ENCODE measurements at places on chromosomes 5 and 9.

DNA sequence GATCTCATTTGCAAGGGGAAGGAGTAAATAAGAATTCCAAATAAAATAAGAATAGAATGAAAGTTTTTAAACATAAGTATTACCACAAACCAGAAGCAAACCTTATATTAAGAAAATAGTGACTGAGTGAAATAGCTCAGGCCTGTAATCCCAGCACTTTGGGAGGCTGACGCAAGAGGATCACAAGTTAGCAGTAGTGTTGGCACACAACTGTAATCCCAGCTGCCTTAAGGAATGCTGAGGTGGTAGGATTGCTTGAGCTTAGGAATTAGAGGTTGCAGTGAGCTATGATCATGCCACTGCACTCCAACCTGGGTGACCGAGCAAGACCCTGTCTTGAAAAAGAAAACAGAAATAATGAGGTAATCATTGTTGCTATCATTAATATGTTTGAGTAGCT lies 47.0 kb downstream of the APC start:
- no peak for DNase-seq

DNA sequence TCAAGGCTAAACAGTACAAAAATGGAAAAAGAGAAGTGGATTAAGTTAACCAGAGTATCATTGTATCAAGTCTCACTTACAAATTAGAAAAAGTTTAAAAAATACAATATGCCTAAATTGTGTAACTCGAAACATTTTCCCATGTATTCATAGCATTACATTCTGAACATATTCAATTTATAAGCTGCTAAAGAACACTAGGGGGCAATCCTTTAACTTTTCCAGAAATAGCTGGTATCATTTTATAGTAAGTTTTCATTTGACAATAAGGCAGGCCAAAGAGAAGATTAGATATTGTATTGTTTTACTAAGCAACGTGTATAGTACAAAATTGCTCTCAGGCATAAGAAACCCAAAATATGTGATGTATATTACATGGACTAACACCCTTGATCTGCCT lies 234.6 kb downstream of the ADGRV1 start:
- DNase-seq, result no peak

DNA sequence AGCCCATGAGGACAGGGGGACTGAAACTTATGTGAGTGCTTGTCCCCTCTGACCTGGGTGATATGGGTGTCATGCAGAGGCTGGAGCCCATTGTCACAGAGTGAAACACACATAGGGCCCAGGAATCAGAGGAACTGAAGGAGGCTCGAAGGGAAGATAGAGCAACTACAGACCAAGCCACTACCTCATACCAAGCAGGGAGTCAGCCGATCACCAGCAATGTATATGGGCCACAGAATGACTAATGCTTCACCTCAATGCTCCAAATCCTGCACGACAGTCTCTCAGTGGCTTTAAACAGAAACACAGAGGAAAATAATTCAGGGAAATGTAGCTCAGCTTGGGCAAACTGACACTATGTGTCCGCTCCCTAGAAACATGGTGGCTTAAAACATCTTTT lies 8.9 kb upstream of the FBXW11 start:
- no peak for DNase-seq

GRCh38 chr5:50667023-50667652 lies 701 bp downstream of the PARP8 start:
- no peak for DNase-seq

DNA sequence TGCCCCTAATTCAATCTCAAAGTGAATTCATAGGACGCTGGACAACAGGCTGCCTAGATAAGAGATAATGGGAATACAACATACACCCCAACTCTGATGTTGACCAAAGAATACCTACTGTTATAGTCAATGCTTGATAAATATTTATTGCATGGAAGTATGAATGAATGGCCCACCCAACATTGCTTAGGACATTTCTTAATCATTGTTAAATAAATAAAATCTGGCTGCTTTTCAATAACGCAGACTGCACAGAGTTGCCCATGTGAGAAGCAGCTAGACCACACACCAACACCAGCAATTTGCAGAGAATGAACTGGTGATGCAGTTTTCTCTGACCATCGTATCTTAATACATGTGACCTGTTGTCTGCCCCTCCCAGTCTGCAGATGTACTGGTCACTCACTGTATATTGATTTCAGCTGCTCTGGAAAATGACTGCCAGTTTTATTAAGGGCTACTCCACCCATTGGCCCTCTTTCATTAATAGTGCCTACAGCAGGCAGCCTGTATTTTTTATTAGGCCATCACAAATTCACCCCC lies 236.2 kb upstream of the WWC1 start:
- DNase-seq, result no peak

DNA sequence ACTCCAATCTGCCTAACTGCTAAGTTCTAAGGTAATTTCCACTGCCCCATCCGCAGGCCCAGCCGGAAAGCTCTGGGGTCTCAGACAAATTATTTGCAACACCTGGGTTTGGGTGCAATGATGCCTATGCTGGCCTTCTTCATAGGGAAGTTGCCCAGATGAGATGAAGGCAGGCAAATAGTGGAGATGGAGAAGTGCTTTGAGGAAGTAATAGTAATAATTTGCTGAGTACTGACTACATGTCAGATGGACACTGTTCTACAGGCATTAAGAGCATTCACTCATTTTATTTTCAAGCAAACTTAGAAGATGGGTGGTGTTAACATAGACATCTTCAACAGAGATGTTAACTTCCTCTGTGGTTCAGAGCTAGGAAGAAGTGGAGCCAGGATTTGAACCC lies 3.8 kb downstream of the PCDH12 start:
- no peak for DNase-seq

- no peak for DNase-seq
Measured at GRCh38 chr5:128074171-128074570, 9.4 kb upstream of the SLC12A2 start.

DNA sequence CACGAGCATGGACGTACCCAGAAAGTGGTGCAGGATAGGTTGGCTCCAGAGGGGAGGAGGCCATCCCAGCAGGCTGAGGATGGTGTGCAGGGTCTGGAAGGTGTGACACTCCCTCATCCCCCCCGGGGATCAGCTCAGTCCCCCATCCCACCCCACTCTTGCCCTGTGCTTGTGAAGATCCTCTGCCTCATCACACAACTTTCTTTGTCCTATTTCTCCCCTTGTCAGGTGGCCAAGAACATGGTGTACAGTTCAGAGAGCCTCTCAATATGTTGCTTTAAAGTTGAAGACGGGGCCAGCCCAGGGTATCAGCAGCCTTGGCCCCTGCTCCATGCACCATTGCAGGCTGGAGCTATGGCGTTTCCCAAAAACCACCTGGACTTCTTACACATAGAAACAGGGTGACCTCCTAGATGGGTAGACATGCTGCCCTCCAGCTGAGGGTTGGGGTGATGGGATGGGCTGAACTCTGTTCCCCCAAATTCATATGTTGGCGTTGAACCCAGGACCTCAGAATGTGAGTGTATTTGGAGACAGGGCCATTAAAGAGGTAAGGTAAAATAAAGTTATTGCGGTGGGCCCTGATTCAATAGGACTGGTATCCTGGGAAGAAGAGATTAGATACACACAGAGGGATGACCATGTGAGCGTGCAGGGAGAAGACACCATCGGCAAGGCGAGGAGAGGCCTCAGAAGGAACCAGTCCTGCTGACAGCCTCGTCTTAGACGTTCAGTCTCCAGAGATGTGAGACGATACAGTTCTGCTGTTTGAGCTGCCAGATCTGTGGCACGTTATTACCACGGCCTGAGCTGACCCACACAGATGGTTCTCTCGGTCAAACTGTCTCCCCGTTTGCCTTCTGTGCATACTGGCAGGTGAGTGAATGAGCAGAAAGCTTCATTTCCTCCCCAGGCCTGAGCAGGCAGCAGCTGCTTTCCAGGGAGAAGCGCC lies 272.5 kb downstream of the GADD45G start:
- no peak for DNase-seq

DNA sequence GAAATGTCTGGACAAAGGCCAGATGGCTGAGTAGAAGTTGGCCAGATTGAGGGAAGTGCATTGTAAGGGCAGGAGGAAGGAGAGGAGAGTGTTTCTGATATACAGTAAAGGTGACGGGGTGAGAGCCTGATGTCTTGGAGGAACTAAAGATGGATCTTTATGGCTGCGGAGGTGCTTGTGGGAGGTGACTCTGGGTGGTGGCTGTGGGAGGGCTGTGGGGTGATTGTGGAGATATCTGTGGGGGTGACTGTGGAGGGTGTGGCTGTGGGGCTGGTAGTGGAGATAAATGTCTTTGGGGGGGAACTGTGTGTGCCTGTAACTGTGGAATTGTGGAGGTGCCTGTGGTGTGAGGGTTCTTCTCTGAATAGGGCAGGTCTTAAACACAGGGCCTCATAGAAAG lies 121.4 kb downstream of the CMYA5 start:
- DNase-seq, result no peak

- DNase-seq, result no peak
Measured at GRCh38 chr5:120358949-120359348, 105.2 kb upstream of the PRR16 start.

- DNase-seq, result peak; percentile 21
Measured at GRCh38 chr9:133684121-133684935, 48.2 kb downstream of the DBH start.

DNA sequence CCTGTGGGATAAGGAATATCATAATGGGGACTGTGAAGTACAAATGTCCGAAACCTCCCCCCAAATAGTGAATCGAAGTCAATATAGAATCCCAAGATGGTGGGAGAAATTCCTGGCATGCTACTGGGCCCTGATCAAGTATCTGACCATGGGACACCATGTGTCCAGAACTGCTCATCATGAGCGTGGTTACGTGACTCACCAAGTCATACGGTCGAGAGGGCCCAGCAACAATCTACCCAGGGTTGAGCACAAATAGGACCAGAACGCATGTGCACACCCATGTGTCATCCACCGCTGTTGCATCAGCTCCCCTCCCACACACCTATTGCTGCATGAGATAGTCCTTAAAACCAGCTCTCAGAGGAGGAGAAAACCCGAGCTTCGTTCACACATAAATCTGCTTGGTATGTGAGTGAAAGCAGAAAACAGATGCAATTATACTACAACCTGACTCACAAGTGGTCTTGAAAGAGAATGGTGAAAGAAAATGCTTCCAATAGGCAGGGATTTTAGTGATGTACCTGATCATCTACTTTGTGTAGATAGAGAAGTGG lies 353.2 kb downstream of the CWC27 start:
- DNase-seq, result no peak

DNA sequence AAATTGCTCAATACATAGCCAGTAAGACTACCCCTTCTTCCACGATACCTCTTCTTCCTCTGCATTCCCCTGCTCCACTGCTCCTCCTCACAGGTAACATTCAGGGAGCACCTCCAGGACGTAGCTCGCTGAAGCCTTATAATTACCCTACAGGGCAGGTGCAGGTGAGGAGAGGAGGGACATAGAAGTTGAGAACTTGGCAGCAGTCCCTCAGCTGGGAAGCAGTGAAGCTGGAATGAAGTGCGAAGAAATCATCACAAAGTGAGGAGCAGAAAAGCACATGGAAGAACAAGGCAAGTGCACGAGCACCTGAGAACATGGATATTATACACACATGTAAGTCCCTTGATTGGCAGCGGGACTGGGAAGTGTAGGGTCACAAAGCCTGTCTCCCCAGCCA lies 118.2 kb downstream of the HSD17B3 start:
- no peak for DNase-seq

GRCh38 chr5:74130155-74130897 lies 504.3 kb downstream of the ARHGEF28 start:
- DNase-seq, result no peak

DNA sequence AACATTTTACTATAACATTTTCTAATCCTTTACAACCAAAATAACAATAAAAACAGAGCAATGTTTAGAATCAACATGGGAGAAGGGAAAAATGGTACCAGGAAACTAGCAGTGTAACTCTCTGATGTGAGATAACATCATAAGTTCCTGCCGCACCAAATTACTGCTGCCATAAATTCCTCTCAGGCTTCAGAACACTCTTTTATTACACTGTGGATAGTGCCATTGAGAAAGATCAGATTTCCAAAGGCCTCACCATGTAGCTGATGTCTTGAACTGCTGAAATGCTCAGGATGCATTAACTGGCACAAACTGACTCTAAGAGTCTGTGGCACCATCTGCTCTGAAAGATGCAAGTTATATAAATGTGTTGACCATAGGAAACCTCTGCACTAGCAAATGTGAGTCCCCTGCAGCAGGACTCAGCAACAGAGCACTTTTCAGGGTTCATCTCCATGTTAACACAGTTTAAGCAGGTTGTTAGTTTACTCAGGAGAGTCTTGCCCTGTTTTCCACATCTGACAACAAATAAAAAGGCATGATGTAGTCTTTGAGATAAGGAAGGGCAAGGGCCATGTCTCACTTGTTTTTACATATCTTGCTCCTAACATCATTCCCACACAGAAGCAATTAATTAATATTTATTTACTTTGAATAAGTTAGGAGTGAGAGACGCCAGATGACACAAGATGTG lies 218.1 kb downstream of the CETN3 start:
- DNase-seq, result no peak

DNA sequence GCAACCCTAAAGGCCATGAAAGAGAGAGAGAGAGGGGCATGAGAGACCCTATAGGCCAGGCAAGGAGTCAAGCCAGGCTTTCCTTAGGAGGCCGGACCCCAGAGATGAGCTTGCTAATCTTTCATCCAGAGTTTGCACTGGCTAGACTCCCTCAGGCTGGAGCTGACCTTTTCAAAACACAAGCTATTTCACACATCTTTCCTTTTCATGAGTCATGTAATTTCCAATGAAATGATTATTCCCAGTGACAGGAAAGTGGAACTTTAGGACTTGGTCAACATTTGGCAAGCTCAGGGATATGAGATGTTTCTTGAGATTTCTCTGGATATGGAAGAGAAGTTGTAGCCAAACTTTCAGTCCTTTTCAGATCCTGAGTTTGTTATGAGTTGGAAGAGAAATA lies 117.7 kb downstream of the TARS1 start:
- no peak for DNase-seq

DNA sequence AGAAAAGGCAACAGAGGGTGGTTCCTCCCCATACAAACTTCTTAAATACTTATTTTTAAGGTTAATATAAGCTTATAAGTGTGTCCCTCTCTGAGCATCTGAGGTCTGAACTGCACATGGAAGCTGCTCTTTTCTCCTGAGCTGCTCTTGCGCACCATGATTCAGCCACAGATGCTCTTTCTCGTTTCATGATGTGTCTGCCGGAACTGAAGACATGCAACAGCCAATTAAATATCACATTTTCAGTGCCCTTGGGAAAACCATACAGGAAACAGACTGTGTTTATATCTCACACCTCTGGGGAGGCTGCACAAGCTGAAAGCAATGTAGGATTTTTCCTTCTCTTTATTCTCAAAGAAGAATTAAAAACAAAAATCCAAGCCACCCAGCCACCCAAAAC lies 96.8 kb upstream of the NREP start:
- no peak for DNase-seq

GRCh38 chr5:174877987-174878386 lies 153.6 kb downstream of the MSX2 start:
- no peak for DNase-seq

DNA sequence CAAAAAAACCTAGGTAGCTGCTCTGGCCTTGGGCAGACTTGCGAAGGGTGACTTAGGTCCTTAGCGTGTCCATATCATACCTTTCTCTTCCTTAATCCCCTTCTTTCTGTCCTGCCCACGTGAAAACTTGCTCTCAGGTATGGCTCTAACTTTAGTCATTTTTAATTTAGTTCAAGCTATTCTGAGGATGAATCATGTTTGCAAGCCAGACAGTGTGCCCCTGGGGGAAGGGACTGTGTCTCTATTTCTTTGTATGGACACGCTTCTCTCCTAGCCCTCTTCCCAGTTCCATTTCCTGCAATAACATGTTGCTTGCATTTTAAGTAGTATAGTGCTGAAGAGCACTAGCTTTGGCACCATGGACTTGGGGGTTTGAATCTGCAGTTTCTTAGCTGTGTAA lies 120.6 kb downstream of the PTTG1 start:
- no peak for DNase-seq

- no peak for DNase-seq
Measured at GRCh38 chr9:35814106-35814840, 569 bp downstream of the HINT2 start.
